GM04503 (cell line): ENCODE measurements at places on chromosomes 11 and 22.

- no peak for DNase-seq
Measured at GRCh38 chr22:36736701-36737320, 33.3 kb upstream of the CACNG2 start.

- no peak for DNase-seq
Measured at GRCh38 chr11:106983261-106983660, 35.0 kb downstream of the GUCY1A2 start.

DNA sequence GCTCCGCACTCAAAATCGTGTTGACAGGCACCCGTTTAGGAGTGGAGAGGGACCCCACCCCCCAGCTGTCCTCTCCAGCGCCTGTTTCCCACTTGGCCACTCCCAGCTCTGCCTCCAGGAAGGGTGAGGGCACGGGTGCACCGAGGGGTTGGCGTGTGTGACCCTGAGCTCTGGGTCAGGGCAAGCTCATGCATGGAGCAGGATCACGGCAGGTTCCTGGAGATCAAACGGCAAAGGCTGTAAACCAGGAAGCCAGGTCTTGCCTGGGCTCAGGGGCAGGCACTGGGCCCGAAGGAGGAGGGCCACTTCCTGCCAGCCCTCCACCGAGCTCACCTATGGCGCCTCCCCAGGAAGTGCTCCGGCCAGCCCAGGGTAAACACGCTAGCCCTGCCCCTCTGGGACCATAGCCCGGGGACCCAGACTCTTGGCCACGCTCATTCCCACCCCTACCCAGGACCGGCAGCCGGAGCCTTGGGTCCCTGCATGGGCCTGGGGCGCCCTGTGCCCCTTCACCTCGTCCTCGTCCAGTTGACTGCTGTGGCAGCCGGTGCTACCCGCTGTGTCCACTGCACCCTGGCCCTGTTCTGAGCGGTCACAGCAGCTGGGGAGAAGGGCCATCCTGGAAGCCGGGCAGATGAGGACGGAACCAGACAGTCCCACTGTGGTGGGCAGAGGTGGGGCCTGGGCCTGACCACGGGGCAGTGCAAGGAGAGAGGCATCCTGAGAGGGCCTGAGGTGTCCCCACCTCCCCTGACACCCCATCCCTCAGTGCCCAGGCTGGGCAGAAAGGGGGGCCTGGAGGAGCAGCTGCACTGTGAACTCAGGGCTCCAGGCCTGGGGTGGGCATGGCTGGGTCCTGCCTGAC lies 1.0 kb upstream of the EPS8L2 start:
- no peak for DNase-seq

DNA sequence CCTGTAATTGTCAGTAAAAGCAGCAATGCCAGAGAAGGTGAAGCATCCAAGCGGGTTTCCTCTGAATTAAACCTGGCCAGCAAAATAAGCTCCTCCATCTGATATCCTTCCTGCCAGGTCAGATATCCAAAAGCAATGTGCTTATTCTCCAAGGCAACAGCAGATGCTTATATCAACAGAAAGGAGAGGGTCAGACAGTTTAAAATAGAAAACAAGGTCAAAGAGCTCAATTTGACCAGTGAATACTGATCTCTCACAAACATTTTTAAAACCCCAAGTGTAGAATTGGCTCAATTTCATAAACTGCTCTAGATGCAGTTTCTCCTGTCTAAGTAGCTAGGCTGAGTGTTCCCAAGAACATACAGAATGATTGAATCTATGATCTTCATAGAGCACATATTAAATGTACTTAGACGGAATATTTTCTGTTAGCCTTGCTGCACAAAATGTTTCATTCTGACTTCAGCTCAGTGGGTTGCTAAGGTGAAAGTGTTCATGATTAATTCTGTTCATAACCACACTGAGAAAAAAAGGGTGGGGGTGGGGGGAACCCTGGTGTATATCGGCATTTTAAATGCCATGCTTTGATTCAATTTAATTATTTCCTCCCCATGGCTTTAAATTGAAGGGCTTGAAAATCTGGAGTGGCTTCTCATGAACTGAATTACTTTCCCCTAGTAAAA lies 174.2 kb upstream of the ARHGAP20 start:
- DNase-seq = no peak

DNA sequence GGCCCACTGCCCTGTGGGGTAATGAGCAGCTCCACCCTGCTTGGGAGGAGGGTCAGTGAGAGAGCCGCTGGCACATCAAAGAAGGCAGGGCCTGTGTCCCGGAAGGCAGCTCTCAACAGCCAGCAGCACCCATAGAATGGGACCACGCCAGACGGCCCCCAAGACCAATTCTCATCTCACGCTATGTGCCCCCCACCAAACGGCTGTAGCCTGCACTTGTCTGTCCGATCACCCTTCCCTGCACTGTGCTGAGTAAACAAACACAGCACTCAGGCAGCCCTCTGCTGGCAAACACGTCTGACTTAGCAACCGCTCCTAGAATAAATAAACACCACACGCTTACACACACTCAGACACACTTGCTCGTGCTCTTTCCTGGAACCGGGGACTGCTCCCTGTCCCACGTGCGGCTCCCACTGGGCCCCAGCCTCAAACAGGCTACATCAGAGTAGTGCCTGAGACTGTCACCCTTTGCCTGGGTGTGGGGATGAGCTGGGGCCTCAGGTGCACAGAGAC lies 53.2 kb upstream of the CDON start:
- peak; percentile 75 for DNase-seq

GRCh38 chr11:132373405-132374143 lies 1003.2 kb downstream of the NTM start:
- DNase-seq = no peak

- no peak for DNase-seq
Measured at GRCh38 chr11:1390569-1391164, 933 bp downstream of the BRSK2 start.

GRCh38 chr11:2558861-2559526 lies 114.2 kb downstream of the KCNQ1 start:
- no peak for DNase-seq

DNA sequence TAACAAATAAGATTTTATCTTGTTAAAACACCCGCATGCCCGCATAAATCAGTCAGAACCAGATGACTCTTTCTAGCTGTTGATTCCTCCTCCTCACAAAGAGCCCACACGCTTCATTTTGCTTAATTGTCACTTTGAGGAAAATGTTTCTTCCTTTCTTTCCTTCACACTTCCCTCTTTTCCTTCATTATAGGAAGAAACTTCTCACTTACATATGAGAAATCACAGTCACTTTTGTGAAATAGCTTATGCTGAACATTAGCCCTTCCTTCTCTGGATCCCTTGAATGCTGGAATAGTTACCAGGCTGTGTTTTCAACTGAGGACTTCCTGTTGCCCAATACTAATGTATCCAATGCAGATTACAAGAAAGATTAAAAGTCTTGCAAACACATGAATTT lies 5.8 kb downstream of the MS4A6E start:
- DNase-seq = no peak

GRCh38 chr11:57340039-57340615 lies 2.0 kb downstream of the P2RX3 start:
- DNase-seq = no peak

GRCh38 chr11:100442017-100442416 lies 245.1 kb upstream of the ARHGAP42 start:
- DNase-seq = no peak

- no peak for DNase-seq
Measured at GRCh38 chr11:102268985-102269470, 48.3 kb upstream of the BIRC3 start.
